IMR-90 (cell line): ENCODE measurements at places on chromosomes 3 and 15.

DNA sequence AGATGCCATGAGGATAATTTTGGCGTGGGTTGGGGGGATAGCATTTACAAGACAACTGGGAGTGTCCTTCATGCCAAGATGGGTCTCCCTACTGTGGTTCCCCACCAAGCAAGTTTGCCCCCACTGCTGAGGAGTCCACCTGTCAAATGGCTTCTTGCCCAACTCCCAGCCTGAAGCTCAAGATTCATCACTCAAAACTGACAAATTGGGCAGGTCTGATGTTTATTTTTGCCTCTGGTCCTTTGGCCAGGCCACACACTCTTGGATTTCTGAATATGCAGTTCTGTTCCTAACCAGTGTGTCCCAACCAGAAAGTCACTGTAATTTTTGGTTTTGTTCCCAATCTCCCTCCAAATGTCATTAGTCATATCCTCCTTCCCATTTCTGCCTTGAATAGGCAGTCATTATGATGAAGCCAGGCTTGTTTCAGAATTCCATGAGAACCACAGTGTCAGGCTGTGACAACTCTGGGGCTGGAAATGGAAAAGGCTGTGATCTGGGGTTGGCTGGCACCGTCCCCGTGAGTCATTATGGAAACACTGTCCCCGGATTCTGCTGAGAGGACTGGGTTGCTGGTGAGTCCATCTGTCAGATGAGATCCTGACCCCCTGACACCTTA lies 29.3 kb upstream of the MEF2A start:
- DNase-seq: peak; percentile 65

- no peak for DNase-seq
Measured at GRCh38 chr3:141710121-141710520, 28.0 kb upstream of the RNF7 start.

GRCh38 chr15:44394062-44394461 lies 33.4 kb upstream of the CTDSPL2 start:
- peak; percentile 42 for DNase-seq

GRCh38 chr15:29470311-29470710 lies 200.7 kb upstream of the NSMCE3 start:
- no peak for DNase-seq

DNA sequence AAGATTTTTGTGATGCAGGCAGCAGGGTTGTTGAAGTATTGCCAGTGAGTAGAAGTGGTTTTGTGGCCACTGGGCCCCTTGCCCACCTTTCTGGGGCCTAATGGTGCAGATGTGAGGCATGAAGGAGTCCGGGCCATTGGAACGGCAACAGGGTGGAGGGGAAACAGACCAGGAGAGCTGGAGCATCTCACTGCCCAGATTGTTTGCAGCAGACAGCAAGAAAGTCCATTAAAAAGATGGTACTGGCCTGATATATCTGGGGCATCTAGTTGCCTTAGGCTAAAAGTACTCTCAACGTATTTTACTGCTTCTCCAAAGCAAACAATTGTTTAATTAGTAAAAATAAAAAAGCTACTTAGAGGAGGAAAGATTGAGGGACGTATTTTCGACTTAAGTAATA lies 298.4 kb downstream of the SATB1 start:
- DNase-seq: no peak

GRCh38 chr15:67571648-67572415 lies 29.3 kb downstream of the MAP2K5 start:
- DNase-seq: peak; percentile 59

- DNase-seq: peak; percentile 24
Measured at GRCh38 chr3:173688216-173688842, 290.8 kb downstream of the NLGN1 start.

DNA sequence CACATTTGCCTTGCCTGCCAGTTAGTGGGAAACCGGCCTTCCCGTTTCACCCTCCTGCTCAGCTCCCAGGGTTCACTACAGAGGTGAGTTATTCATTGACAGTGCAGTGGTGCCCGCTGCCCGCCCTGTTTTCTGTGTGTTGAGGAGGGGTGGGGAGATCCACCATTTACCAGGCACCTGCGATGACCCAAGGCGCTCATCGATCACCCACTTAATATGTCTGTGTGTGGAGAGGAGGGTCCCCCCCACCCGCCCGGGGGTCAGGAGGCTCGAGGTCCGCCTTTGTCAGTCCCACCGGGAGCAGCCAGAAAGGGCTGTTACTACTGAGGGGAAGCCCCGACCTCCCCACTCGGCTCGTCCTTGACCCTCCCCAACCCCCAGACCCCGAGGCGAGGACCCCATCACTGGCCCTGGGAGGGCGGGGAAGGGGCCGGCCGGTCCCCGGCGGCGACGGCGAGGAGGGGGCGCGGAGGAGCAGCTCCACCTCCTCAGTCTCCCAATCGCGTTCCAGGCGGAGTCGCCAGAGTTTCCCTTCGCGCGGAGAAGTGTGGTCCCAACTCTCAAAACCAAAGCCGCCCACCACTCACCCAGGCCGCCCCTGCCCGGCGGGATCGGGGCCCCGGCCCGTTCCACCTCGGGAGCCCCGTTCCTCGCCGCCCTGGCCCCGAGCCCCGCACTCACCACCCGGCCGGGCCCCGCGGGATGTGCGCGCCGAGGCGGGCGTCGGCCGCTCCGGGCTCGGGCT lies 1.1 kb downstream of the PLXNB1 start:
- DNase-seq: peak; percentile 18

- no peak for DNase-seq
Measured at GRCh38 chr3:156472150-156472549, 82.8 kb downstream of the SSR3 start.

DNA sequence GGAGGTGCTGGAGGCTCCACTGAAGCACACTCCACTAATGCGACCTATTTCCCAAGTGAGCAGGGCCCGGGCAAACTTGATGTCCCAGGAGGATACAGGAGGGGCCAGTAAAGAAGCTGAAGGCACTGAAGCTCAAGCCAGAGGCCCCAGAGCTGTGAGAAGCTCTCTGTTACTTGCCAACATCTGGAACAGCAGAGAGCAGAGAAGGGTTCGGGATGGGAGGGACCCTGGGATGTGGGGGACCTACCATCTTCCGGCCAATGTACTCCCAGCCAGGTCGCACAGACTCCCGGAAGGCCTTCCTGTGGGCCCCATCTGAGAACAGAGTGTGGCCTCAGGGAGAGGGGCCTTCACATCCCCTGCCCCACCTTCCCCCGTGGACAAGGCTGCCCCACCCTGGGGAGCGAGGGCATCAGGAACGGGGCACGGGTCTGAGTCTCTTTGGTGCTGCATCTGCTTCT lies 3.1 kb downstream of the HHATL start:
- no peak for DNase-seq
